Pulmonary artery endothelial cell (primary cell): ENCODE measurements at places on chromosomes 2 and 18. TPM values are rescaled to one million over a fixed set of nuclear protein-coding genes. Genes with fewer than 3 reads are reported as not detected.

ITGB6 gene
- total RNA-seq = 0.07 TPM in 2 replicates

GRHL1 gene
- total RNA-seq = 0.53 and 1.2 TPM in 2 replicates

RESP18 gene
- total RNA-seq = not detected in 2 replicates

CNNM4 gene
- 2.4 and 4.0 TPM in 2 replicates for total RNA-seq

CCDC85A gene
- total RNA-seq = 16.2 and 29.1 TPM in 2 replicates

ALK gene
- not detected in 2 replicates for total RNA-seq

TM4SF20 gene
- total RNA-seq = not detected in 2 replicates

SLC4A3 gene
- total RNA-seq = 0.07 and 0.13 TPM in 2 replicates

CDKL4 gene
- total RNA-seq = 0.25 and 0.59 TPM in 2 replicates

EVA1A gene
- total RNA-seq = 110 and 149 TPM in 2 replicates

PIEZO2 gene
- 15.2 and 63.7 TPM in 2 replicates for total RNA-seq

ANKRD44 gene
- 9.3 and 13.7 TPM in 2 replicates for total RNA-seq

MCEE gene
- 8.6 and 9.4 TPM in 2 replicates for total RNA-seq

SLC35G4 gene
- total RNA-seq = not detected in 2 replicates

CBLN2 gene
- total RNA-seq = 0.18 and 1.1 TPM in 2 replicates

CIB4 gene
- total RNA-seq = not detected in 2 replicates

ASB18 gene
- total RNA-seq = not detected in 2 replicates
